ENCODE measurements at places on chromosomes 4 and X.

- DNase-seq = no peak
These were observed 21.6 kb downstream of the TEC start for GRCh38 chr4:48247878-48248558.

GRCh38 chrX:43592597-43592996 lies 63.5 kb upstream of the MAOA start:
- DNase-seq = no peak

GRCh38 chrX:104745152-104745551 lies 179.2 kb downstream of the IL1RAPL2 start:
- no peak for DNase-seq

- no peak for DNase-seq
These were observed 37.8 kb downstream of the GABRA4 start for GRCh38 chr4:46955601-46956000.

- no peak for DNase-seq
These were observed 1637.3 kb upstream of the PABPC4L start for GRCh38 chr4:135838889-135839288.

- no peak for DNase-seq
These were observed 417 bp downstream of the PPP2R2C start for GRCh38 chr4:6472008-6472386.

- DNase-seq = no peak
These were observed 233.9 kb downstream of the ARAP2 start for GRCh38 chr4:36010397-36010929.

DNA sequence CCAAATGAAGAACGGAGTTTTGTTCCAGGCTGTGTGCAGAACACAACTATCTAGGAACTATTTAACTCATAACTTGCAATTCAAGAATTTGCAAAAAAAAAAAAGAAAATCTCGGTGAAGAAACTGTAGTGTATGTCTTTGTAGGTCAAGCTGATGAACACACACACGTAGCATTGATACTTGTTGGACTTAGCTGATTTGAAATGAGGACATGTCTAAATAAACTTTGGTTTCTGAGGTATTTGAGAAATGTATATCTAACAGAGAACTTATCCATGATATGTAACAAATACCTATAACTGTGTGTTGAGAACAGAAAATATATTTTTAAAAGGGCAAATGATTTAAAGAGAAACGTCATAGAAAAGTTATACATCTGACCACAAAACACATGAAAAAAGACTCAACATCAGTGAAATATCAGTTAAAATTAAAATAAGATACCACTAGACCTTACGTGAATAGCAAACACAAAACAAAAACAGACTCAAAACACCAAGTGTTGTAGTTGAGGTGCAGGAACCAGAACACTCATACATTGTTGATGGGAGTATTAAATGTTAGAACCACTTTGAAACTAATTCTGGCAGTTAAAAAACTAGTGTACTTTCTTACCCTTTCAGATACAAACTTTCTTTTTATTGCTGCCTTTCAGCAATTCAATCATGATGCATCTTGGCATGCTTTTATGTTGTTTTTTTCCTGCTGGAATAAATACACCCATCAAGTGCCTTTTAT lies 1535.8 kb upstream of the PCDH10 start:
- DNase-seq = no peak

DNA sequence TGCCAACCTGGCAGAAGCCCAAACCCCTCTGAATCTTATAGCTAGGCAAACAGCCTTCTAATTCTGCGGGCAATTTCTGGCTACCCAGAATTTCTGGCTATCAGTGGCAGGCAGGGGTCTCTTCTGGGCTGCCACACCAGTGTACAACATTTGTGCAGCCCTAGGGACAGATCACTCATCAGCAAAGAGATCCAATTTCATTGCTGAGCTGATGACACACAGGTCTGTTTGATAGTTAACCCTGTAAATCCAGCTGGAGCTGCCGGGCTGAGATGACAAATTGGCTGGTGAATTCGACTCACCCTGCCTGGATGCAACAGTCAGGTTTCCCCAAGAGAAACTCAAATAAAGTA lies 2.4 kb downstream of the MID1 start:
- no peak for DNase-seq

DNA sequence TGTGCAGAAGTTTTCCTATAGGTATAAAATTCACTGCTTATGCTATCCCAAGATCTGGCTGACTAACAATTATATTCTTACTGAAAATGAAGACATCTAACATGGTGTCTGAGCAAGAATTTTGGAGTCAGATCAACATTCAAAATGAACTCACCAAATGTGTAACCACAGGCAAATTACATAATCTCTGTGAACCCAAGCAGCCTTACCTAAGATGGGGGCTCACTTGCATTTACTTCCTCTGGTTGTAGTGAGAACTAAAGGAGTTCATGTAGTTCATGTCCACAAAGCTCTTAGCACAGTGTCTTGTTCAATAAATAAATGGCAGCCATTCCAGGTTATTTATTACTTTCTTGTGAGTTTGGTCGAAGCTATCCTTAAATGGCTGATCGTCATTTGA lies 163.9 kb upstream of the LCORL start:
- no peak for DNase-seq

DNA sequence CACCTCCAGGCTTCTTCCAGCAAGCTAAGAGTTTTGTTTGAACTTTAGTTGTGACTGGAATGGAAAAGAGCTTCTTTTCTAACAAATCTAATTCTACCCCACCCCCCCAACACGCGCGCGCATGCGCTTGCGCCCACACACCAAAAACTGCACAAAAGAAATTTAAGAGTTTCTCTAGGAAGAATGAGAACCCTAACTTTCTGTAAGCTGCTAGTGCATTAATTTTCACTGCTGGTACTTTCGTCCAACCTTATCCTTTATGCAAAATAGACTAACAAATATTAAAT lies 9.0 kb upstream of the INTU start:
- DNase-seq = peak; percentile 82

DNA sequence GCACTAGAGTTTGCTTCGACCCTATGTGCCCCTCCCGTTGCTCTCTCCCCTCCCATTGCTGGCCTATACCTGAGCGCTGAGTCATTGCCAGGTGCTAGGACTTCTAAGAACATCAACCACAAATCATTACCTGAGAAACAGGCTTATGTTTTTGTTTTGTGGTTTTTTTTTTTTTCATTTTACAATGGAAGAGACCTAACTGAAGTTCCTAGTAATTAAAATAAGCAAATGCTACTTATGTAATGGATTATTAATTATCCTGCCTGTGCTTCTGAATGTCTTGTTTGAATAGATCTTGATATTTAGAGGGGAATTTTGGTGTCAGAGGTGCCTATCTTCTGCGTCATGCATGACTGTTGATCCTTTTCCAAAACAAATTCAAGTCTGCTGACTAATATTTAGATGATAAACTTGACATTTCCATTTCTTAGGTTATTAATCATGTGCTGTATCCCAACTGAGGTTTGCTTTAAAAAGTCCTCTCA lies 275.4 kb upstream of the CPEB2 start:
- no peak for DNase-seq

- DNase-seq = no peak
These were observed 958 bp downstream of the CUL4B start for GRCh38 chrX:120559804-120560203.

- no peak for DNase-seq
These were observed 146.0 kb upstream of the GPC4 start for GRCh38 chrX:133561251-133561650.

DNA sequence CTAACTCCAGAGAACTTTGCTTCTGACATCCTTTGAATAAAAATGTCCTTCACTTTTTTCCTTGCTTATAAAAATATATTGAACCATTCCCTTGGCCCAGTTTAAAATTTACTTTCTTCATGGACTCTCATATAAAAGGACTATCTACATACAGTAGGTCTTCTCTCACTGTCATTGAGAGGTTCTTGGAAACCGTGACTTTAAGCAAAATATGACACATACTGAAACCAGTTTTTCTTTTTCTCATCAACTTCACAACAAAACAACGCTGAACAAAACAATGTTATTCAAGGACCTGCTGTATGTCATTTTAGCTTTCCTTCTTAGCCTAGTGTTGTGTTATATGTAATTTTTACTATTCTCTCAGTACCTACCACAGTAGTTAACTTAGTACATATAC lies 496.8 kb downstream of the CENPC start:
- DNase-seq = no peak

DNA sequence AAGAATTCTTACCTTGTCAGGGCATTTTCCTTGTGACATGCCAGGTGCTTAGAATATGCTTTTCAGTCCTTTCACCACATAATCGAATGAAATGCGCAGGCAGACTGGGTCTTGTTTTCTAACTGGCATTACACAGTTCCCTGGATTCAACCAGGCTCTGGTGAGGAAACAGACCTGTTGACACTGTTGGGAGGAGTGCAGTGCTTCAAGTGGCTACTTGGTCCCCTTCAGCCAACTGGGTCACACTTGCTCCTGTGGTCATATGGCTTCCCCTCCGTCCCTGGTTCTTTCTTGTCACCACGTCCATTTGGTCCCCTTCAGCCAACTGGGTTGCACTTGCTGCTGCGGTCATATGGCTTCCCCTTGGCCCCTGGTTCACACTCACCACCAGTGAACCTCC lies 9.7 kb downstream of the SMIM20 start:
- DNase-seq = no peak

DNA sequence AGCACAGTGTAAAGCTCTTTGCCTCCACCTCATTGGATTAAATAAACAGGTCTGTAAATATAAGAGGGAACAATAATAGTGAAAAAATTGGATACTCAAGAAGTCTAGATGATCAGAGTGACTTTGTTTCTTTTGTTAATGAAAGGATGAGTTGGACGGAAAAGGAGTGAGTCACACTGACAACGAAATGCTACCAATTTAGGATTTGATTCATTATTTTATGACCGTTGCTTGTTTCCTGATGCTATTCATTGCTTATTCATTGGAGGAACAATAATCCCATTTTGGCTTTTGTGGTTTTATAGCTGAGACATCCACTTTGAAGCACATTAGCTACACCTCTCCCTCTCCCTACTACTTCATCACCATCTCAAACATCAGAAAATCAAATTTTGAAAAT lies 74.4 kb upstream of the DYNLT3 start:
- DNase-seq = peak; percentile 12

GRCh38 chrX:49277535-49277830 lies 7.9 kb downstream of the PPP1R3F start:
- no peak for DNase-seq

- DNase-seq = no peak
These were observed 30.0 kb upstream of the JADE3 start for GRCh38 chrX:46882266-46882665.

DNA sequence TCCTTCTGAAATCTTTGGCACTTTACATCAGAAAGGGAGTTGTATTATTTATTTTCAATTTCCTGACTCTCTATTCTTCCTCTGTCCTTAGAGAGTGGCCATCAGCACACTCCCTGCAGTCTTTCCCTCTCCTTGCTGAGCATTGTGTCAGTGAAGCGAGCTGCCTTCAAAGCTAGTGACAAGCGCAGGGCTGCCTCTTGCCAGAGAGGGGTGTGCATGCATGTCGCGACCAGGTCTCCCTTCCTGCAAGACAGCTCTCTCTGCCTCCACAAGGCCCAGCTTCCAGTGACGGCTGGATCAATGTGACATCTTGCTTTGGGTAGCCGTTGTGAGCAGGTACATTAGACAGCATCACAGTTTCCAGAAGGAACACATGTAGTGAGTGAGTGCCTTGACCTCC lies 810.9 kb upstream of the TENM3 start:
- no peak for DNase-seq

- no peak for DNase-seq
These were observed 7.5 kb downstream of the CD99 start for GRCh38 chrX:2698604-2699003.

DNA sequence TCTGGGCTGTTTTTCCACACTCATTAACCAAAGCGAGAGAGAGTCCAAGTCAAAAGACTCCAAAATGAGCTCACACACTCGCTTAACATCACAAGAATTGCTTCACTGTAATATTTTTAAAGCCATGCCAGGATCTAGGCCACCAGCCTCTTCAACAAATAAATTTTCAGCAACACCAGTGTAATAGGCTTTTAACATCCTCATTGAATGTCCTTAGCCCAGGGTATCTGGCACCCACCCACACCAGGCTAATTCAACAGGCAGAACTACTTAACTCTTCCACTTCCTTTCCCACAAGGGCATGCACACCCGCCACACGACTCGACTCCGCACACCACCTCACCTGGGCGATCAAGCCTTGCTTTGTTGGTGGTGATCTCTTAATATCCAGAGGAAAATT lies 34.2 kb downstream of the FAT1 start:
- DNase-seq = no peak

DNA sequence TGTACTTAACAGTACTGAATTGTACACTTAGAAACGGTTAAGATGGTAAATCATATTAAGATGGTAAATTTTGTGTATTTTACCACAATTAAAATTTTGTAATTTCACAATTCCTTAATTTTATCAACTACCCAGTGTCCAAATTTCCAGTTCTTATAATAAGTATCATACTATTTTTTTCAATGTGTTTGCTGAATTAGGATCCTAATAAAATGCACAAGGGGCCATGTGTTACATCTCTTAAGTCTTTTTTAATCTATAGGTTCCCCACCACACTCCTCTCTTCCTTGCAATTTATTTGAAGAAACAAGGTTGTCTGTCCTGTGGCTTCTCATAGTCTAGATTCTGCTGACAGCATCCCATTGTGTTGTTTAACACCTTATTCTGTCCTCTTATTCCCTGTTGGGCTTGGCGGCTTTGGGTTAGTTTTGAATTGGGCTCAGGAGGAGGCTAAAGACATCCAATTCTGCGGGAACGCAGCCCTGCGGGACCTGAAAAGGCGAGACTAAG lies 533 bp upstream of the SYAP1 start:
- no peak for DNase-seq

- no peak for DNase-seq
These were observed 2.9 kb downstream of the S100P start for GRCh38 chr4:6696611-6697010.

DNA sequence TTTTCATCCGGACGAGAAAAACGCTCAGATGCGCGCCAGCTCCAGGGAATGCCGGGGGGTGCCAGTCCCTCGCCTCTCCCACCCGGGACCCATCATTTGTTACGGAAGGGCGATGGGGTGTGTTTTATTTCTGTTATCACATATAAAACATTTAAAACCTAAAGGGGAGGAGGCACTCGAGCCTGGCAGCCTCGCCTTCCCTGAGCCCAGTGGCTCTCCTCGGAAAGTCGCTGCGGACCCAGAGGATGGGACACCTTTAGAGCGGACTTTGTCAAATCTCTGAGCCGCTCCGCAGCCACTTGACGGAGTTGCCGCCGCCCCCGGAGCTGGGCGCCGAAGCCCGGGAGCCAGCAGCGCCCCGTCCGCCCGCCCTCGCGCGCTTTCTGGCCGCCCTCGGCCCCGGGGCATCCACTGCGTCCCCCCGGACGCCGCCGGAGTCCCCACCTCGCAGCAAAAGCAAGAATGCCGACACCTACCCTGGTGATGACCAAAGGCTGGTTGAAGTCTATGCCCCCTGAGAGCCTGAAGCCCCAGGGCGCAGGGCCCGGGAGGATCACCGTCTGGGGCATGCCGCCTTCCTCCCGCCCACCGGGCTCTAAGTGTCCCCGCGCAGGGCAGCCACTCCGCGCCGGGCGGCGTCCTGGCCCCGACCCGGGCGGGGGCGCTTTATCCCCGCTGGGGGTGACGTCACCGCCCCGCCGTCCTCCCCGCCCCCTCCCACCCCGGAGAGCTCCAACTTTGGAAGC lies at the start of gene PDLIM3:
Gene PDLIM3, minus strand, starts transcription at position 642 of the 746 bp plus-strand sequence. Its CDS starts 73 bp downstream, at position 569.
- peak; percentile 54 for DNase-seq

GRCh38 chr4:40401631-40402030 lies 66.5 kb downstream of the CHRNA9 start:
- no peak for DNase-seq

- peak; percentile 40 for DNase-seq
These were observed 7.7 kb upstream of the GABRE start for GRCh38 chrX:151982222-151982621.
